H1 (cell line): ENCODE measurements at places on chromosomes 2 and 18. TPM values are rescaled to one million over a fixed set of nuclear protein-coding genes. Genes with fewer than 3 reads are reported as not detected.

DNA sequence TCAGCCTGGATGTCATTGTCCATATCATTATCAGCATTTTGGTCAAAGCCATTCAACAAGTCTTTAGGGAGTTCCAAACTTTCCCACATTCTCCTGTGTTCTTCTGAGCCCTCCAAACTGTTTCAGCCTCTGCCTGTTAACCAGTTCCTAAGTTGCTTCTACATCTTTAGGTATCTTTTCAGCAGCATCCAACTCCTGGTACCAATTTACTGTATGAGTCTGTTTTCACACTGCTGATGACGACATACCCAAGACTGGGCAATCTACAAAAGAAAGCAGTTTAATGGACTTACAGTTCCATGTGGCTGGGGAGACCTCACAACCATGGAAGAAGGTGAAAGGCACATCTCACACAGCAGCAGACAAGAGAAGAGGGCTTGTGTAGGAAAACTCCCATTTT lies 94.2 kb downstream of the GULP1 start:
- no peak for DNase-seq

The SGPP2 gene
- not detected in 2 replicates for total RNA-seq

DNA sequence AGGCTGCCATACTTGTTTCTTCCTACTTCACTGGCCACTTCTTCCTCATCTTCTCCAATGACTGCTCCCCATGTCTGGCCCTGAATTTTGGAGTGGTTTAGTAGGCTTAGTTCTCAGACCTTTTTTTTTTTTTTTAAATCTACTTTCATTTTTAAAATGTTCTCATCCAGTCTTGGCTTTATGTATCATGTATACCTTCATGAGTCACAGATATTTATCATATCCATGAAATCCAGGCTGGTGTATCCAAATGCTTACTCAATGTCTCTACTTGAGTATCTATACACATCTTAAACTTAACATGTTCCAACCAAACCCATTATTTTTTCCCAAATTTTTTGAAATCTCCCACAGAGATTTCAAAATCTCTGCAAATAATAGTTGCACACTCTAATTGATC lies 26.3 kb upstream of the CFAP36 start:
- no peak for DNase-seq

GRCh38 chr2:208222351-208222750 lies 32.5 kb downstream of the IDH1 start:
- no peak for DNase-seq

GRCh38 chr2:236726701-236727450 lies 157.3 kb downstream of the ACKR3 start:
- DNase-seq: no peak

The YES1 gene
- total RNA-seq: 94.3 and 99.5 TPM in 2 replicates

The PRSS56 gene
- total RNA-seq: not detected in 2 replicates

GRCh38 chr2:240965296-240965904 lies 33.0 kb upstream of the SNED1 start:
- no peak for DNase-seq

DNA sequence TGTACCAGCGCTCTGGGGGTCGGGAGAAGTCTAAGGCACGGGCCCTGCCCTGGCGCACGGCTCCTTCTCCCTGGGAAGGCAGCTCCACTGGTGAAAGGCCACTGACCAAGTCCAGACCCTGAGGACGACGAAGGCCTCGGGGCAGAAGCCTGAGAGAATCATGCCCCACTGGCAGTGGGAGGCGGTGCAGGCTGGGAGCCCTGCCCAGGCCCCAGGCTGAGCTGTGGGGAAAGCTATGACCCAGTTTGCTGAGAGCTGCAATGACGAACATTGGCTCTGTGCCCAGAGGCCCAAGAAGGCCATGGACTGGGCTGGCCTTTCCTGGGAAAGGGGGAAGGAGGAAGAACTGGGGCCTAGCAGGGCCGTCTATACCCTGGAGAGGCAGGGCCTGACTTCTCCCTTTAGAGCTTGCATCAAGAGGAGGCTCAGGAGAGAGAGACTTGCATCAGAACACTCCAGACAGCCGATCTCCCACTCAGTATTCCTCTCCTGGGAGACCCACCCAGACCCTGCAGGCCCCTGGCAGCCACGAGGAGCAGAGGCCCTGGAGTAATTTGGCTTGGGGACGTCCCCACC lies 32.9 kb downstream of the HS1BP3 start:
- DNase-seq: no peak

GRCh38 chr2:196168181-196168580 lies 3.2 kb downstream of the STK17B start:
- no peak for DNase-seq

DNA sequence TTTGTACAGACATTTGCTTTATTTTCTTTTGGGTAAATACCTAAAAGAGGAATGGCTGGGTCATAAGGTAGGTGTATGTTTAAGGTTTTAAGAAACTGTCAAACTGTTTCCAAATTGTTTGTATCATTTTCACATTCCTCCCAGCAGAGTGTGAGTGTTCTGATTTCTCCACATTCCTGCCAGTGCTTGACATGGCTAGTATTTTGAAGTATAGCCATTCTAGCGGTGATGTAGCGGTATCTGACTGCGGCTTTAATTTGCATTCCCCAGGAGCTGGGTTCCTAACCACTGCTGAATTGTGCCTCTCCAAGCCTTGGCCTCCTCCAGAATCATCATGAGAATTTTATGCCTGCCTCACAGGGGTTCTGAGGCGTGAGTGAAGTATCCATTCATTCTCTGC lies 61.8 kb upstream of the ARL4C start:
- DNase-seq: no peak

The DUSP2 gene
- 8.7 and 10.1 TPM in 2 replicates for total RNA-seq

- DNase-seq: no peak
Measured at GRCh38 chr2:188677142-188677541, 297.0 kb upstream of the COL3A1 start.

The RNF138 gene
- 91.3 and 109 TPM in 2 replicates for total RNA-seq

- DNase-seq: no peak
Measured at GRCh38 chr2:23679044-23679443, 247.9 kb downstream of the ATAD2B start.

GRCh38 chr2:189265696-189266320 lies 86.2 kb upstream of the COL5A2 start:
- DNase-seq: no peak

The HOXD8 gene
- not detected in 2 replicates for total RNA-seq

DNA sequence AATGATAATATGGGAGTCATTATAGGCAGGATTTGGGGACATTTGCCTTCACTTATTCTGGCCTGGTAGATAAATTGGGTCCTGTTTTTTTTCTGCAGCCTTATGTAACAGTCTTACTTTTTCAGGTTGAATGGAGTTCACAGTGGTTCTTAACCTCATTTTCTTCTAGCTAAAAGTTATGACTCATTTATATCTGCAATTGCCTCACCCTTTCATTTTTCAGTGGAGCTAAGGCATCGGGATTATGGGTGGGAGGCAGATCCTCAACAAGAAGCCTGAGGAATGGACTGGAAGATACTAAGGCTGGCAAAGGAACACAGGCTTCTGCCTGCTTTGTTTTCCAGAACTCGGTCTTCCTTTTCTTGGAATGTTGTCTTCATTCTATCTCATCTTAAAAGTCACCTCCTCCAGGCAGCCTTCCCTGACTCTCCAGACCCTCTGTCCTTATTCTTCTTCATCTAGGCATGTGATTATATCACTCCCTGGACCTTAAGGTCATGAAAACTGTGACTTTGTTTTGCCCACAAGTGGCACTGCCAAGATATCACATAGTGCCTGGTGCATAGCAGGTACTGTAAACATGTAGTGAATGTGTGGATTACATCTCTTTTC lies 41.0 kb upstream of the ACSL3 start:
- no peak for DNase-seq

- peak; percentile 84 for DNase-seq
Measured at GRCh38 chr18:26103579-26103978, 13.2 kb upstream of the SS18 start.

DNA sequence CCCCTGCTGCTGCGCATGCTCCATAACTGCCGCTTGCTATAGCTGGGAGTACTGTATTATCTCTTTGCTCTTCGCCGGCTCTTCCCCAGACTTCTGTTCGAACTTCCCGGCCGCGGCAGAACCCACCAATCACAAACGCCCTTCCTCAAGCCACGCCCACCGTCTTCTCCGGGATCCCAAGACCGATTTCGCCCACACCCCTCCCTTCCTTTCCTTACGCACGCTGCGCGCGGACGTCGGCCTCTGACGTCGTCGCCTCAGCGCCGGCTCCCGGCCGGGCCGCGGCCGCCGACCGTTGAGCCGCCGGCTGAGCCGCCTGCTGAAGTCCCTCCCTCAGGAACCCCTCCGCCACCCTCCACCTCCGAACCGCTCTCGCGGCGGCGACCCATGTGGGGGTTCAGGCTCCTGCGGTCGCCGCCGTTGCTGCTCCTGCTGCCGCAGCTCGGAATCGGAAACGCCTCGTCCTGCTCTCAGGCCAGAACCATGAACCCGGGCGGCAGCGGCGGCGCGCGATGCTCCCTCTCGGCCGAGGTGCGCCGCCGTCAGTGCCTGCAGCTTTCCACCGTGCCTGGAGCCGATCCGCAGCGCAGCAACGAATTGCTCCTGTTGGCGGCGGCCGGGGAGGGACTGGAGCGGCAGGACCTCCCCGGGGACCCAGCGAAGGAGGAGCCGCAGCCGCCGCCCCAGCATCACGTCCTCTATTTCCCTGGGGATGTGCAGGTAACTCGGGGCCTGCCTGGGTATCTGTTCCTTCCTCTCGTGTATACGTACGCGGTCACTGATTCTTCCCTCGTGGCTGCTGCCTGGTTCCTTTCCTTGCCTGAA lies at the start of gene C2orf69:
Gene C2orf69 (plus strand): TSS at position 242 of the 825 bp plus-strand sequence. CDS start 146 bp downstream, at position 388.
- peak; percentile 99 for DNase-seq

DNA sequence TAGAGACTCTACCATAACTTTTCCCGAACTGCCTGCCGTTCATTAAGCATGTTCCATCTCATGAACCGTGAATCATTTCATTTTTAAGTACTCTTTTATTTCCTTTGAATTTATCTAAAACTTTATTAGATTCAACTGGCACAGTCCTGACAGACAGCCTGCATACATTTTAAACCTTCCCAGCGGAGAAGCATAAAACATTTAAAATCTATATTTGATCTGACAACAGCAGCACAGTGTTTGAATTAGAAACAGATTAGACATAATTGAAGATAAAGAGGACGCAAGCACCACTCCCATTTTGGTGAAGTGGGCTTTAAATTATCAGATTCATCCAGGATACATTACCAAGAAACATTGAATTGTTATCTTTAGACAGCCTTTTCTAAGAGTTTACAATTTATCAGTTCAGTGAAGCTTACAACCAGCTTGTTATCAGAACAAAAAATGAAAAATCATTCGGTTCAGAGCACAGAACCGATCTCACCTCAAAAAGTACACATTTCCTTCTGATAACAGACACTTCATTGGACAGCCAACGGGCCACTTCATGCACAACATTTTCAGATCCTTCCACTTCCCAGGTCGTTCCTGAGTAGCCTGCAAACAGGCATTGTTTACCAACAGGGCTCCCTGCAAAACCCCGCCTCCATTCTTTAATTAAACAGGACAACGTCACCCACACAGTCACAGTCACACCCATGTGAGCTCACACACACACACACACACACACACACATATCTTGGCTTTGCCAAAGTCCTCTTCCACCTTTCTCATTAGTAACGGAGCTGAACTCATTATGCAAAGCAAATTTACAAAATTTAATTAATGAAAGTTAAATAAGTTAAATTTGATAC lies 171.2 kb downstream of the SP3 start:
- DNase-seq: no peak

DNA sequence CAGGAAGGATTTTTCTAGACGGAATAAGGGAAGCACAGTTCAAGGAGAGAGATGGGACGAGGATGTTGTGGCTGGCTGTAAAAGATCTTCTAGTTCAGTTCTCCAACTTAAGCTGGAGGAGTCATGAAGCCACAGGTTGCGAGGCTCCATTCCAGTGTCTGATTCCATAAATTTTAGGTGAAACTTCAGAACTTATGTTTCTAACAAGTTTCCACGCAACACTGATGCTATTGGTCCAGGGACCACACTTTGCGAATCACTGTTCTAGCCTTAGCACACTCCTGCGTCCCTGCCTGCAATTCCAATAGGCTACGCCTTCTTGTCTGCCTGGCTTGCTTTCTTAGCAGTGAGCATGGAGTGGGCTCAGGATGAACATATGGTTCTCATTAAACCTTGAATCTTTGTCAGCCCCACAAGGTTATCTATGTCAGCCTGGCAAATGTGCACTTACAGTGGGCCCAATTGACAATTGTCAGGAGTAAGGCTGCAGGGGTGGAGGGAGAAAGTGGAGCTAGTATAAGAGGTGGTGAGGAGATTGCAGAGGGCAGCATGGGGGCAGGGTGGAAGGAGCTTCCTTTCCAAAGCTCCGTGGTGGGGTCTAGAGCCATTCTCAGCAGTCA lies 438.1 kb upstream of the ST6GAL2 start:
- no peak for DNase-seq

The DARS1 gene
- 85.9 and 86.5 TPM in 2 replicates for total RNA-seq

DNA sequence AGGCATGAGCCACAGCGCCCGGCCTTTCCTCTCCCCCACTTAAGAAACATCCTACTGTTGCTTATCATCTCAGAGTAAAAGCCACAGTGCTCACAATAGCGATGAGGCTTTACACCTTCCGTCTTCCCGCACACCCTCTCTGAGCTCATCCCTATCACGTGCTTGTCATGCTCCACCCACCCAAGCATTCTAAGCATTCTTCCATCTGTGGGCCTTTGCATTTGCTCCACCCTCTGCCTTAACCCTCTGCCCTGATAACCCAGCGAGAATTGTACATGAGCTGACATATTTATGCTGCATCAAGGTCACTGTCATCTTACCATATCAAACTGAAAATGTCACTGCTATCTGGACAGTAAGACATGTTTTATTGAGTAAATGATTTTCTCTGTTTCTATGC lies 22.6 kb downstream of the FOXI3 start:
- no peak for DNase-seq

The DDX1 gene
- total RNA-seq: 155 and 161 TPM in 2 replicates

- no peak for DNase-seq
Measured at GRCh38 chr18:46622999-46623398, 34.0 kb downstream of the LOXHD1 start.
